Stimulated activated CD4-positive, alpha-beta T cell treated with anti-CD3 and anti-CD28 coated beads, Interleukin-1b, Interleukin-23, amount 100 ng/mL, for 1 hour (primary cell): ENCODE measurements at places on chromosomes 7 and 10.

DNA sequence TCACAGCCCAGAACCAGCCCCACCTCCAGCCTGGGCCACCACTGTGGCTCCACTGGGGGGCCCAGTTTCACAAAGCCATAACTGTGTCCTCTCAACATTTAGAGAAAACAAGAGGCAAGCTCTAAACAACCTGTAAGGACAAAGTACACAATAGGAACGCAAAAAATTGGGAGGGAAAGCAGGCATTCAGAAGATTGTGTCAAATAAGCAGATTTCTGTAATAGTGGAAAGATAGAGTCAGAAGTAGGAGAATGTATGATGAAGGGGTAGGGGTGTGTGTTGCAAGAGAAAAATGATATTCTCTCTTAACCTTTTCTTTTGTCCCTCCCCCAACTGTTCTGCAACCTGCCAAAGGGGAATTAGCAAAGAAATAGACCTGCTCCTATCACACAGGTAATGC is 449.9 kb upstream of the NPVF start:
- no peak for DNase-seq

GRCh38 chr7:34842782-34843181 is 184.8 kb downstream of the NPSR1 start:
- DNase-seq, result no peak

- no peak for DNase-seq
Observed at GRCh38 chr10:128596906-128597305, 470.7 kb upstream of the MKI67 start.

GRCh38 chr10:76869931-76870330 is 767.7 kb downstream of the KCNMA1 start:
- DNase-seq, result no peak

GRCh38 chr7:122532406-122533269 is 166.3 kb downstream of the RNF133 start:
- no peak for DNase-seq

DNA sequence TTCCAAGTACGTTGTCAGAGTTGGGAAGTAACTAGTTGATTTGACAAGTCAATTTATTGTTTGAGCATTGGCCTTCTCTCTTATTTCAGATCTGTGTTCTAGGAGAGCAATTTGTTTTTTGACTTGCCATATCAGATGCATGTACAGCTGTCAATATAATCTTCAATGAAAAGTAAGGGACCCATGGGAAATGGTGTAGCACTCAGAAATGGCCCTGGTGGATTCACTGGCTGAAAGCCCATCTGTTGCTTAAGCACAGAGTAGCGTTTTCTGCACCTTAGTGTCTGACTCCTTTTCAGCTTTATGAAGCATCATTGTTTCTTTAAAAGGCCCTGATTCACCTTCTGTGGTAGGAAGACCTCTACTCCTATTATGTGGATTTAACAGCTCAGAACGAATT is 10.2 kb downstream of the GARS1 start:
- DNase-seq, result no peak

GRCh38 chr10:88565072-88565471 is 18.0 kb downstream of the RNLS start:
- no peak for DNase-seq

- no peak for DNase-seq
Observed at GRCh38 chr7:124751027-124751426, 14.6 kb downstream of the GPR37 start.

DNA sequence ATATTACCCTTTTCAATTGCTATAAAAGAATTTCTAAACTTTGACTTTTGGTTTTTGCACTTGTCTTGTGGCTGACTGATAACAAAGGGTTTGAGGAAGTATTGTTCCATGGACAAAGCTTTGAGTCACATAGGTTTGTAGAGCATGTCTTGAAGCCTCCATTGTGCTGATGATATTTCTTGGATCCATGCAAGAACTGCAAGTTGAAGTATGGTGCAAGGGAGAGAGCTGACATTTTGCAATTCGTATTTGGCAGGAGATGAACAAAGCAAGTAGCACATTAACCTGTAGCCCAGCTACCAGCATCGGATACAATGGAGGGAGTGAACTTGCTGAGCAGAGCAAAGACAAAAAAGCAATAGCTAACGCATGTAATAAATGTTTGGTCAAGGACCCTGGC is 23.4 kb downstream of the MGAM2 start:
- DNase-seq, result no peak

DNA sequence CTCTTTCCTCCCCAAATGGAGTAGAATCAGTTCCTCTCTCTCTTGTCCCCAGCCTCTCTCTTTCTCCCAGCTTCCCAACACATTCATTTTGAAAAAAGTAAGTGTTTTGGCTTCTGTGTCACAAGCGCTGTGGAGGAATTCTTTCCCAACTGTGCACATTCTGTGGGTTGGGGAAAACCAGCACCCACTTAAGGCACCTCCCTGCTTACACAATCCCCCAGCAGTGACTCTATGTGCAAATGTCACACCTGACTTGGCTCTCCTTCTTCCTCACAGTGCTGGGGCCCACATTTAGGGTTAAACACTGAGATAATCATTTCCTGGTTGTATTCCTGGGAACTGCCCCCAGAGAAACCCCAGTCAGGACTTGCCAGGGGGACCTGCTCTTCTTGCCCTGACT is 358.1 kb upstream of the ZNF32 start:
- DNase-seq, result no peak

- DNase-seq, result no peak
Observed at GRCh38 chr7:19177269-19177668, 32.0 kb upstream of the FERD3L start.

DNA sequence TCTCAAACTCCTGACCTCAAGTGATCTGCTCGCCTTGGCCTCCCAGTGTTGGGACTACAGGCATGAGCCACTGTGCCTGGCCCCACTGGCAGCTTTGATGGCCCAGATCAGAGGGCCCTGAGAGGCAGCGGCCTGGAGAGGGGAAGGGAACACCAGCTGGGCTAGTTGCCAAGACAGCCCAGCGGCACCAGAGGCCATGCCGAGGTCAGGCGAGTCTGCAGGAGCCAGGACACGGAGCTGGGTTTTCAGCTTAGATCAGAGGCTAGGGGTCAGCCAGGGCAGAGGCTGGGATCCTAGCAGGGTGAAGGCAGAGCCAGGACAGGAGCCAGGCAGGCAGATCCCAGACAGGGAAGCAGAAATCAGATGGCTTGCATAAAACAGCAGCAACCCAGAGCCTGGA is 92.9 kb downstream of the MYL10 start:
- no peak for DNase-seq

- no peak for DNase-seq
Observed at GRCh38 chr10:46091080-46091827, 45.2 kb upstream of the MSMB start.

- no peak for DNase-seq
Observed at GRCh38 chr7:75924889-75925288, 9.9 kb downstream of the POR start.

DNA sequence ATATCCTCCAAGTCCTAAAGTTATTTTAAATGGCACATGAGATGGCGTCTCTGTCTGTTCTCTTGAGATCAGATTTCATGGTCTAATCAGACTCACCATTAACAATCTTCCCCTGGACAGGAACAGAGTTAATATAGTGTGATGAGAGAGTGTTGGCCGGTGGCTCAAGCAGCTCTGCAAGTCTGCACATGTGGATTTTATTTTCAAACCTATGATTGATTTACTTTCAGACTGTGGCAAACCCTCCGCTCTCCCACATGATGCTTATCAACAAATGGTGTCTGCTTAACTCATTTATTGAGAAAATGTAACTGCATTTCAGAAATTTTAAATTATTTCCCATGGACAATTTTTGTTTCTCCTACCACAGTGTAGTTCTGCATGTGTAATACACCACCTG is 46.5 kb upstream of the HGF start:
- DNase-seq, result no peak

DNA sequence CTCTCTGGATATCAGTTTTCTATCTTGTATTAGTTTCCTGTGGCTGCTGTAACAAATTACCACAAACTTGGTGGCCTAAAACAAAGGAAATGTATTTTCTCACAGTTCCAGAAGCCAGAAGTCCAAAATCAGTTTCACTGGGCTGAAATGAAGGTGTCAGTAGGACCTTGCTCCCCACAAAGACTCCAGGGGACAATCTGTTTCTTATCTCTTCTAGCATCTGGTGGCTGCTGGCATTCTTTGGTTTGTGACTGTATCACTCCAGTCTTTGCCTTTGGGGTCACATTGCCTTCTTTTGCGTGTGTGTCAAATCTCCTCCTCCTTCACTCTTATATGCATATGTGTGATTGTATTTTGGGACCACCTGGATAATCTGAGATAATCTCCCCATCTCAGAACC is 153.0 kb upstream of the PRPS1L1 start:
- DNase-seq, result no peak

DNA sequence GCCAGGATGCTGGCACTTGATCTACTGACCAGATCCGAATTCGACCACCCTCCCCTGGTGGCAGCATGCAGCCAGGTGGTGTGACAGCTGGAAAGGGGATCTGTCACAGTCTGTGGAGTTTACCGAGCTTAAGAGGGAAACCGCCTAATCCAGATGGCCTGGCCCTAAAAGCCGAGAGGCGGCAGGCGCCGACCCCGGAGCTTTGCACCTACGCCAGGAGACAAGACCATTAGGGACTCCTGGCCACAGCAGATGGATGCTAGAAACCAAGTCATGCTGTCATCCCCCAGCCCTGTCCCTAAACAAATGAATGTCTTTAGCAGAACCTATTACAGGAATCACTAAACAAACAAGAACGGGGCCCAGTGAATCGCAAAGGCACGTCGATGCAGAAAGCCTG is 27.7 kb downstream of the RCC1L start:
- DNase-seq, result no peak

GRCh38 chr10:74924251-74924963 is 98.0 kb downstream of the KAT6B start:
- no peak for DNase-seq

GRCh38 chr10:14592566-14592965 is 182.1 kb downstream of the FAM107B start:
- no peak for DNase-seq

DNA sequence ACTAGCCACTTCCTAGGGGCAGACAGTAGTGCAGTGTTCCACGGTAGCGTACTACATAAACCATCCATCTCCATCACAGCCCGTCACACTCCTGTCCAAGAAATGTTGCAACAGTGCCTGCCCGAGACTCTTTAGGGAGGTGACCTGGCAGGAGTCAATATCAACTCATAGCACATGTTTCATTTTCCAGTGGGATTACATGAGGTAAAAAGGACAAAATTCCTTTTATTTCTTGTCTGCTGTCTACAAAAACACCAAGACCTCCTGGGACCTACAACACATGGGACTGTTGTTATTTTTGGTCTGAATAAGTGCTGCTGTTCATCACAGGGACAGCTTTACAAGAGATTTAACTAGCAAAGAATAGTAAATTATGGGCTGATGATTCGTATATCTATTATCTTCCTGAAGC is 99.9 kb downstream of the MPP7 start:
- DNase-seq, result no peak

GRCh38 chr10:91557651-91558111 is 75.2 kb downstream of the PPP1R3C start:
- DNase-seq, result no peak

DNA sequence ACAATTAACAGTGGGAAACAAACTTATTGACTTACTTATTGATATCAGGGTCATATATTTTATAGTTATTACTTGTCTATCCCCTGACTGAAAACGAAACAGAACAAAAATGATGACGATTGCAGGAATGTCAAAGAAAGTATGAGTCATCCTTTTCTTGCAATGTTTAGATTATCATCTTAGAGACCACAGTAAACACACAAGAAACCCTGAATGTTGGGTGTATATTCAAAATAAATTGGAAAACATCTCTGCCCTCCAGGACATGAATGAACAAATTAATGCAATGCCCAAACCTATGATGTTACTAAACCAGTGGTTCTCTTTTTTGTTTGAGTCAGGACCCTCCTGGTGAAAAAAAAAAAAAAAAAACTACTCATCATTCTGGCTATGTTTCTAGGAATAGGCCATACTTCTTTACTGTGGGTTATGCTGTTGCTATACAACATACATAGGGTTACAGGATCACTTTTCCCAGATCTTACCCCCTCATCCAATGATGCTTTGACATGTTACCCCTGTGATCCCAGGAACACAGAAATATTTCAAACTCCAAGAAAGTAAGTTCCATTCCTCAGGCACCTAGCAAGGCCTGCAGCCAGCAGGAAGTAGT is 623.4 kb upstream of the IGFBP3 start:
- DNase-seq, result no peak

DNA sequence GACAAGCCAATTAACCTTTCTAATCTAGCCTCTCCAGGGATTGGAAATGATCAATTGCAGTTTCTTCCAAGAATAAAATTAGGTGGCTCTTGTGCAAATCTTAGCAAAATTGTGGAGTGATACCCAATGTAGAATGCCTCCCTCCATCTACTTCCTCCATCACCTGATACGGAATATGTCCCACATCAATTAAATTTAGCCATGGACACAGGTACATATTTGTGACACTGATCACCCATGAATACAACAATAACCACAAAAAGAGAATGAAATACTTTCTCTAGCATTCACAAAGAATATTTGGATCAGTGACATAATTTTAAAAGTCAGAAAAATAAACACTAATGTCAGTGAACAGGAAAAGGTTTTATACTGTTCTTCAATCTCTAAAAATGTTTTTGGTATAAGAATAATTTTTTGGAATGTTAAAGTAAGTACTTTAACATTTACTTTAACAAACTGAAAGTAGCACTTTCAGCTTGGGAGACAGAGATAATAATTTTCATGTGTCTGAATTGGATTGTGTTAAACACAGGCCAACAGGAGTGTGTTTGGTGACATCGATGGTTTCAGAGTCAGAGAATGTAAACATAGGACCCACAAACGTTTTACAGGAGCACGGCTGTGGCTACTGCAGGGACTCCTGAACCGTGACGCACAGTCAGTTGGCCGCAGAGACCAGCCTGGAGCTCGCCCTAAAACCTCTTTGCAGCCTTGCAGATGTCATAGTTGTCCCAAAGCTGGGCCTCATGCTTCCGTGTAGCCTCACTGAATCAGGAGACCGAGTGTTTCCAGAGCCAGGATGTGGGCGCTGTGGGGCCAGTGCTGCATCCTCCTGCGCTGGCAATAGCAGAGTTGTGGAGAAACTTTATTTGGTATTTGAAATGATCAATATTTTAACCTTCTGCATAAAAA is 7.2 kb downstream of the RBM20 start:
- DNase-seq, result no peak

DNA sequence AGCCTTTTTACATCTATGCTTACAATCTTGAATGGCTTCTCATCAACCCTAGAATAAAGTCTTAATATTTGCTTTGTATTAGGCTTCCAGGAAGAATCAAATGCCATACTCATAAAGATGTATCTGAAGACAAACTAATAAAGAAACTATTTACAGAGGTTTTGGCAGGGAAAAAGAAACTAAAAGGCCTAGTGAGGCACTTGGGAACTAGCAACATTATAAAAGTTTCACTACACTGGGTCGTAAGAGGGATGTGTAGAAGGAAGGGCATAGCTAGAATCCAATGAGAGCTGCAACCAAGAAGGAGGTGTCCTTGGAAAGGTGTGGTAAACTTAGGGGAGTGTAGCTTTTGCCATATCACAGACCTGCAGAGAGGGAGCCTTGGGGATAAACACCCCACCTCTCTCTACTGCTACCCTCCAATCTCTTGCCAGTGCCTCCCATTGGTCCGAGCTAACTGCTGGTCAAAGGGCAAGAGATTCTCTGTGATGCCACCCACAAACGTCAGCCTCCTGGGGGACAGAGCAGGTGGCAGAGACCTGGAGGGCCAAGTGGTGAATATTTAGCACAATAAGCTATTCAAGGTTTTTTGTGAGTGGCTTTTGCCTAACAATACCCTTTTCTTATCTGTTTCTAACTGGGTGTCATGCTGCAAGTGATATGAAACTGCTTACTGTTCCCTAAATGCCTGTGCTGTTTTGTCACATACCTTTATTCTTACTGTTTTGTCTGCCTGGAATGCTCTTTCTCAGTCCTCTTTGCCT is 60.7 kb downstream of the CPED1 start:
- DNase-seq, result no peak
